ENCODE measurements at places on chromosomes 11 and 22.

- DNase-seq: no peak
Measured at GRCh38 chr11:131616481-131617140, 246.2 kb downstream of the NTM start.

DNA sequence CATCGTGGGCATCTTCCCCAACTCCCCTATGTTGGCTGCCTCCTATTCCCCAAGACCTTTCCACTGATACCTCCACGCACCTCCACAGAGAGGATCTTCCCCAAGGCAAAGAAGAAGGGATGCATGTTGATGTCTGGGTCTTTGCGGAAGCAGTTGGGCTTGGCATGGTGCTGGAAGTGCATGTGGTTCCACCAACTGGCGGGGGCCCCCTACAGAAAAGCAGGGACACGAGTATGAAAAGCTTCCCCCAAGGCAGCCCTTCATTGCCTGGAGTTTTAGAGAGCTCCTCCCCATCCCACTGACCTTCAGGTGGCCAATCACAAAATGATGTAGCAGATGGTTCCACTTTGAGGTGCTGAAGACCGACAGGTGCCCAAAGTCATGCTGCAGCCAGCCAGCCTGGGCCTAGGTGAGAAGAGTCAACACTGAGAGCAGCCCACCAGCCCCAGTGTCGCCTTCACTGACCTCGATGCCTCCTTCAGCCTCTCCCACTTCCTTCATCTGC is 6.1 kb downstream of the FADS1 start:
- no peak for DNase-seq

DNA sequence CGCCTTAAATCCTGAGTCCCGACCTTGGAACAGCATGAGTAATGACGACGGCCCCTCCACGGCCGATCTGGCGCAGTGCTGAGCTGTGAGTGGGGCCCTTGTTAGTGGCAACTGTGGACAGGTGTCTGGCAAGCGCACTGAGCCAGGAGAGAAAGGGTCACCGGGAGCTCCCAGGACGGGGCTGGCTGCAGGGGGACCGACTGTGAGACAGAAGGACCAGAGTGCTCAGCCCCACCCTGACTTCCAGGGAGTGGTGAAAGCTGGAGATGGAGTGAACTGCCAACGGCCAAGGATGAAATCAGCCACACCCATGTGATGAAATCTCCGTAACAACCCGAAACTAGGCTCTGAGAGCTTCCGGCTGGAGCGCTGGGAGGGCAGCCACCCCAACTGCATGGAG is 228.6 kb downstream of the BRD1 start:
- DNase-seq: no peak

DNA sequence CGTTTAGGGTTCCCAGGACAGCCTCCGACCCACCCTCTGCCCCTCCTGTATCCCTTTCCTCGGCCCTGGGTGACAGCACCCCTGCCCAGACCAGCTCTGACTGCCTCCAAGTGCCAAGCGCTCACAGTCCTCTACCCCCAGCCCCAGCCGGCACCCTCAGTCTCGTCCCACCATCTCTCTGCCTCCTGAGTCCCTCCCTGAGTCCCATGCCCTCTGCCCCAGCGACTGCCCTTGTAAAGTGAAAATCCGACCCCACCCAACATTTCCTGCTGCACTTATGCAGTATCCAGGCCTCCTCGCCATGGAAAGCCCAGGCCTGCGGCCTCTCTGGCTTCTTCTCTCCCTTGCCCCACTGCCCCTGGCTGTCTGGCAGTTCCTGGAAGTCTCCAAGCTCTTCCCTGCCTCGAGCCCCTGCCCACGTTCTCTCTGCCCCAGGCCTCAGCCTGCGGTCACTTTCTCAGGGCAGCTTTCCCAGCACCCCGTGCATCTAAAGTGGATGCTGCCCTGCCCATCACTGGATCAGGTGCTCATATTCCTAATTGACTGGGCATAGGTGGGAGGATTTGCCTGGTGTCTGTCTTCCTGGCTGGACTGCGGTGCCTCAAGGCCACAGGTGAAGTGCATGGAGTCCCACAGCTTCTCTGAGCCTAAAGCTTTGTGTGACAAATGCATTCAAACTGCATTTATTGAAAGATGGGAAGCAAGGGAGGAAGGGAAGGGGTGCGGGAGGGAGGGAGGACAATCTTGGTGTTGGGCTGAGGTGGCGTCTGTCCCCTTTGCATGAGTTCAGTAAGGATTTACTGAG is 17.7 kb upstream of the IL2RB start:
- no peak for DNase-seq

- DNase-seq: no peak
Measured at GRCh38 chr11:43574949-43575912, 105.3 kb upstream of the HSD17B12 start.

- DNase-seq: peak; percentile 75
Measured at GRCh38 chr11:33949252-33949913, 57.5 kb upstream of the LMO2 start.

DNA sequence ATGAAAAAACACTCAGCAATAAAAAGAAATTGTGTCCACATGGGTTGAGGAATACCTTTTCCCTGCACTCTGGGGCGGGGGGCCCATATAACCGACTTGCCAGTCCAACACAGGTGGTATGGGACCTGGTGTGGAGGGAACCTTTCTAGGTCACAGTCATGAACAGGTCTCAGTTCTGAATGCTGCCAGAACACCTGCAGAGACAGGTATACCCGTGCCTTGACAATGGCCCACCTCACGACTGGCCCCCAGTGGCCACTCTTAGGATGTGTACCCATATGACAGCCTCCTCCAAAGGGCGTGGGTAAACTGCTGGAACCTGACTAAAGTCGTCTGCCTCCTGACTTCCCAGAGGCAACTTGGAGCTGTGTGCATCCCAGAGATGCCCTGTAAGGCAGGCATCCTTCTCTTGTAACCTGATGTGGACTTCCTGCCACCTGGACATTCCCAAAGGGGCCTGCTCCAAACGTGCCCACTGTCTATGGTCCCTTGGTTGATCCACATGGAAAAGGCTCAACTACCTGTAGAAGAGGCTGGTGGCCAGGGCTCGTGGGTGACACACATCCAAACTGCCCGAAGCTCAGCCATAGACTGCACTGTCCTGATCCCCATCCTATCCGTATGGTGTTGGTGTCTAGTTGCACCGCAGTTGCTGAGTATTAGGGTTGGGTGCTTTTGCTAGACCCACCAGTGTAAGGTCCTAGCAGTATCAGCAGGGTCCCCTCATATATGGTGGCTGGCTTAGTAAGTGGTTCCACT is 859.3 kb downstream of the BRD1 start:
- no peak for DNase-seq

GRCh38 chr11:21908211-21908610 is 284.7 kb upstream of the ANO5 start:
- no peak for DNase-seq

GRCh38 chr11:12565406-12565805 is 108.8 kb upstream of the TEAD1 start:
- DNase-seq: no peak

DNA sequence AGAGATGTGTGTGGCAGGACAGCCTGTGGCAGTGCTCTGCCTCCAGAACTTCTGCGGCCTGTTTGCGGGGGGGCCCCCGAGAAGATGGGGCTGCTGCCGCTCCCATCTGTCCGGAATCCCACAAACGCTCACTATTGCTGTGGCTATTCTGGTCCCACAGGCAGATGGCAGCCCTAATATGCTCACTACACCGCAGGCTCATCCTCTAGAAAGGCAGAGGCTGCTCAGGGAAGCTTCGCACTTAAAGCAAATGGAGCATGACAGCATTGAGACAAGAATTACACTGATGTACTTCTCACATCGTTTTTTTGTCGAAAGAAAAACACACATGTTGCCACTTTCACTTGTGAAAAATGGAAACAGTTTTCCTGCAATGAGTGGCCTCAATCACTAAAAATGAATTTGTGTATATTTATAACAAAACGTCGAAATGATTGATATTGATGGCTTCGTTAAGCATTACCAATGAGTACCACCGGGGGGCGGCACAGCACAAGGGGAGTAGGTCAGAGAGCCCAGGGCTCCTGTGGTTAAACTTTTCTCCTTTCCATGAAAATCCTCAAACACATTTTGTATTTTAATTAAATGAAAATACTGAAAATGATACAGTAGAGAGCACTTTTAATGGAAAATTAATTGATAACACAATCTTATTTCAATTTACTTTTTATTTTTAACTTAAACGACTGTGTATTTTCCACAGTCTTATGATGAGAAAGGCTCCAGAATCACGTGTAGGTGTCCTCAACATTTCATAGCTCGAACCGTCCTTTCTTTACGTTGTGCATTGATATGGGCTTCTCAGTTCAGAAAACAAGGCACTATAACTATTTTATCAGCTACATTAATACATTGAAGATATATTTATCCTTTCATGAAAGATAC is 69.1 kb downstream of the CTTN start:
- peak; percentile 37 for DNase-seq

All from caudate nucleus (tissue), 63 donors.